ENCODE measurements at places on chromosomes 6 and 20. TPM values are rescaled to one million over a fixed set of nuclear protein-coding genes. Genes with fewer than 3 reads are reported as not detected.

DNA sequence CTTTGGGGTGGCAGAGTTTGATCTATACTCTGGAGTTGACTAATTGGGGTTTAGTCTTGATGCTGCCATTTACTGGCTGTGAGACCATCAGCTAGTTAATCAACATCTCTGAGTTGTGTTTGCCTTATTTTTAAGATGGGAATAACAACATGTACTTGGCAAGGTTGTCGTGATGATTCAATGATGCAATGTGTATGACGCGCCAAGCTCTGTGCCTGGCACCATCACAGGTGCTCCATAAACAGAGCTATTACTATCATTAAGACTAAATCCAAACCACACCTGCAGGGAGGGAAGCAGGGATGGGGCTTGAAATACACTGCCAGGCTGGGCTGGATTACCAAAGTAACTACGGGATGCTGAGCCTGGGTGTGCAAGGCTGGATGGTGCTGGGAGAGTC is 60.1 kb upstream of the E2F3 start:
- DNase-seq: no peak
- H3K4me1 ChIP-seq: peaks cover 6% of the 10 kb centered on the region
- H3K27ac ChIP-seq: no peak overlapping the region
- no peak overlapping the region for H3K4me3 ChIP-seq
- H3K27me3 ChIP-seq: no peaks in the 10 kb centered on the region

- no peak overlapping the region for H3K4me3 ChIP-seq
- no peaks in the 10 kb centered on the region for H3K27me3 ChIP-seq
- H3K4me1 ChIP-seq: no peaks in the 10 kb centered on the region
- H3K27ac ChIP-seq: no peak overlapping the region
- H3K36me3 ChIP-seq: no peaks in the 10 kb centered on the region
- DNase-seq: no peak
These were observed 404.6 kb upstream of the OPRM1 start for GRCh38 chr6:153634416-153634815.

DNA sequence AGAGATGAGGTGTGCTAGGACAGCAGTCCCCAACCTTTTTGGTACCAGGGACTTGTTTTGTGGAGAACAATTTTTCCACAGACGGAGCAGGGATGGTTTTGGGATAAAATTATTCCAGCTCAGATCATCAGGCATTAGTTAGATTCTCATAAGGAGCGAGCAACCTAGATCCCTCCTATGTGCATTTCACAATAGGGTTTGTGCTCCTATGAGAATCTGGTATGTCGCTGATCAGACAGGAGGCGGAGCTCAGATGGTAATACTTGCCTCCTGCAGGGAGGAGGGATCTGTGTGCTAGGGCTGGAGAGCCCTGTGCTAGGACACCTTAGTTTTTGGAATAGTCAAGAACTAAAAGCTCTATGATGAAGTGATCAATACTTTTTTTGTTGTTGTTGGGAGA is 2.5 kb downstream of the SMIM13 start:
- no peak for DNase-seq
- no peak overlapping the region for H3K27ac ChIP-seq
- H3K4me1 ChIP-seq: peaks cover 10% of the 10 kb centered on the region
- no peaks in the 10 kb centered on the region for H3K27me3 ChIP-seq
- no peak overlapping the region for H3K4me3 ChIP-seq

- no peak overlapping the region for H3K27ac ChIP-seq
- no peak for DNase-seq
- H3K4me1 ChIP-seq: peaks cover 12% of the 10 kb centered on the region
- peaks cover 9% of the 10 kb centered on the region for H3K36me3 ChIP-seq
- H3K27me3 ChIP-seq: no peaks in the 10 kb centered on the region
These were observed 11.1 kb upstream of the FAM83C start for GRCh38 chr20:35303382-35303734.

Gene SNAI1
- total RNA-seq: 1.3 TPM

Gene CCR6
- 3.2 TPM for total RNA-seq

Gene MYCT1
- 0.25 TPM for total RNA-seq

Gene BPIFA1
- total RNA-seq: not detected
